ENCODE measurements at places on chromosomes 11 and 22.

DNA sequence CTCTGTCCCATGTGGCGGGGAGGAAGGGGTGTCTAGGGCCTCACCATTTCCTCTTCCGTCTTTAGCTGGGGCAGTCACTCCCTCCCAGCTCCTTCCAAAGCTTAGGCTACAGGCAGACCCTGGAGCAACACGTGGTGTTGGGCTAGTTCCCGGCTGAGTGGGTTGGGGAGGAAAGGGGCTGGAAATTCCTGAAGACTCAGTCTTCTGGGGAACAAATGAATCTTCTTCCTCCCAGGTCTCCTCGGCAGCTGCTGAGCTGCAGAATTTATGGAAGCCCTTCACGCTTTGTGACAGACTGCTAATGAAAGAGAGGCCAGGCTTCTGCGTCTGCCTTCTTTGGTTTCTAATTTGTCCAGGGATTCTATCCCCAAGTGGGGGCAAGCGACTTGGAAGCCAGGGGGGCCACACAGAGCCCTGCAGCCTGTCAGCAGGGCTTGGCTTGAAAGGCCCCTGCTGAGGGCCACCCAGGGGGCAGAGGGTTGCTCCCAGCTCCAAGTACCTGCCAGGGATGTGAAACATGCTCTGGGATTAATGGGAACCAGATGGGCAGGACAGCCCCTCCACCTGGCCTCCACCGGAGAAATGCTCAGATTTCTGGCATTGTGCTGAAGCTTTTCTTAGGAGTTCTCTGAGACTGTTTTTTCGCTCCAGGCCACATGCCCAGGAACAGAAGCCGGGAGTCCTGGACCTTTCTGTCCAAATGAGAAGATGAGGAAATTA, 123.1 kb downstream of the PKNOX2 start:
- no peak for DNase-seq

GRCh38 chr11:109249597-109249996, 172.4 kb upstream of the C11orf87 start:
- DNase-seq = no peak

GRCh38 chr22:50625568-50626313, 2.2 kb downstream of the ARSA start:
- DNase-seq = no peak

- DNase-seq = no peak
Measured at GRCh38 chr11:118052581-118053206, 24.2 kb upstream of the TMPRSS4 start.

DNA sequence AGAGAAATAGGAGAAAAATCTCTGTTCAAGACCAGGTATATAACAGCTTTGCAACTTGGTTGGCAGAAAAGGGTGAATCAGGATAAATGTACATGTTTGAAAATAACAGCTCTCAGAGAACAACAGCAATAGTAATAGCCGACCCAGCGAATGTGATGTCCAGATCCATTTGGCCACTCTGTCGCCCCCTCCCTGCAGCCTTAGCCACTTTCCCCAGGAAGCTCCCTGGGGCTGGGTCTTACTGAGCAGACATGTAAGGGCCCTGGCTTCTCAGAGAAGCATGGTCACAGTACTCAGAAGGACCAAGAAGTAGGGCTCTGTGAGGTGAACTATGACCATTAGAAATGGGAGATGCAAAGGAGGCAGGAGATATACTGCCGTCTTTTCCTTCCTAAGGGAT, 154.1 kb upstream of the SNX19 start:
- no peak for DNase-seq
